ENCODE measurements at places on chromosomes 6 and 20.
A peak's percentile ranks its signal among the peaks of the same experiment; 100 is the strongest.

- DNase-seq, result no peak
Measured at GRCh38 chr20:13336308-13337089, 115.4 kb downstream of the ISM1 start.

DNA sequence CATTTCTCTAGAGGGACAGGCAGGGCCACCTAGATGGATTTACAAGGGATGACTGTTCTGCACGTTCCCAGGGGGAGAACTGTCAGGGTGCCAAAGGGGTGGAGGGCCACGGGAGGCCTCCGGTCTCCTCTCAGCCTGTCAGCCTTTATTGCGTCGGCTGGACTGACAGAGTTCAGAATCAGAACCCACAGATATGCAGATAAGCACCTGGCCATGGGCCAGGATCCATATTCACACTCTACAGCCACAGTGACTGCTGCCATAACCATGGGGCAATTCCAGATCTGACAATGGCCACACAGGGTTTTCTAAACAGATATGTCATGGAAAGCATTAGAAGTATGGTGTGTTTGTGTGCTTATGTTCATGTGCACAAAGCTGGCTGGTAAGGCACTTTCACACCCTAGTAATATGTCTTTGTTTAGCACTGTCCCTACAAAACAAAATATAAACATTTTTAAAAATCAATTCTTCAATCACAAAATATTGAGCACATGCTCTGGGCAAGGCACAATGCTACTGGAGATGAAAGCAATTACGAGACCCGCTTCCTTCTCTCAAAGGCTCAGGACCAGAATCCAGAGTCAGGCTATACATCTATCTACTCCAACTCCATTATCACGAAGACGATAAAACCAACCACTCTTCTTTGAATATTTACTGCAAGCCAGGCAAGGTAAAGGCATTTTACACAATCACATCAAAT, 29.1 kb downstream of the TRAM2 start:
- DNase-seq, result no peak

DNA sequence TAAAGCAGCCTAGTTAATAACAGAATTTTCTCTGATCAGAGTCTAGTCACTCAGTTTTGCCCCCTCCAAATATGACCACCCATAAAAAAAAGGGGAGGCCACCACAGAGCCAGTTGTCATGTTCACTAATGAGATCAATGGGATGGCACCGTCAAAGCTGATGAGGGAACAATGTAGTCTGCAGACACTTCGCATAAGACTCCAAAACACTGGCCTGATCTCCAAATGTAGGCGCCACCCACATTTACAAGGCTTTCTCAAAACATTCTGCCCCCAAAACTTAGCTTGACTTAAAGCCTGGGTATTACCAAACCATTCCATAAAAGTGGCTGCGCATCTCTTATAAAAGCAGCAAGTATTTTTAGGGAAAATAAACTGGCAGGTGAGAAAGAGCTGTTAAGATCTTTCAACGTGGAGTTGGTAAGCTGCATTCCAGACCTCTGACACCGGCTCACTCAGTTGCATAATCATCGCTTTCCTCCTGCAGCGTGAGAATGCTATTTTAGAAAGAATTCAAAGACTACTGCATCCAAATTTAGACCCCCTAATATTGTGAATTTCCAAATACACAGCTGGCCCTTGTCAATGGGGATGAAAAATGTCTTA, 59.3 kb downstream of the TBC1D7 start:
- DNase-seq, result no peak

GRCh38 chr6:143746202-143747119, 68.7 kb downstream of the PHACTR2 start:
- no peak for DNase-seq

DNA sequence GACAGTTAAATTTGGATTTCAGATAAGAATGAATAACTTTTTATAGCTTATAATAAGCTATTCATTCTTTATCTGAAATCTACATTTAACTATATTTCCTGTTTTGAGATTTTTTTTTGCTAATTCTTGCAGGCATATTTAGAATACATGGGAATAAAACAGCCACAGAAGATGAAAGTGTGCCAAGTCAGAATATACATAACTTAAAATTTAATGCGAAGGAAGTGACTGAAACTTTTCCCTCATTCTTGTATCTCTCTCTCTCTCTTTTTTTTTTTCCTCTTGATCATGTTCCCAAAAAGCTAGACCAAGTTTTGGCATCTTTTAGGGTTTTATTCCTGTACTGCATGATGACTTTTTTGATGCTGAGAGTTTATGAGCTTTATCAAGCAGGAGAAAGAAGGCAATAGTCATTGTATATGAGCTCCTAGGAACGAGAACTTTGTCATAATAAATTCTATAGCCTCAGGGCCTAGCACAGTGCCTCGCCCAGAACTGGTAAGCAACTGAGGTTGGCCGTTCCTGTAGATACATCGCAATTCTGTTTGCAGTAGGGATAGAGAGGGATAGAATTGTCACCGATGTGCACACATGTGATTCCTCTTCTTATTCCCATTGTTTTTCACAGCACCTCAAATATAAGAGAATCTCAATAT, 205.2 kb downstream of the MYLK4 start:
- DNase-seq, result no peak

DNA sequence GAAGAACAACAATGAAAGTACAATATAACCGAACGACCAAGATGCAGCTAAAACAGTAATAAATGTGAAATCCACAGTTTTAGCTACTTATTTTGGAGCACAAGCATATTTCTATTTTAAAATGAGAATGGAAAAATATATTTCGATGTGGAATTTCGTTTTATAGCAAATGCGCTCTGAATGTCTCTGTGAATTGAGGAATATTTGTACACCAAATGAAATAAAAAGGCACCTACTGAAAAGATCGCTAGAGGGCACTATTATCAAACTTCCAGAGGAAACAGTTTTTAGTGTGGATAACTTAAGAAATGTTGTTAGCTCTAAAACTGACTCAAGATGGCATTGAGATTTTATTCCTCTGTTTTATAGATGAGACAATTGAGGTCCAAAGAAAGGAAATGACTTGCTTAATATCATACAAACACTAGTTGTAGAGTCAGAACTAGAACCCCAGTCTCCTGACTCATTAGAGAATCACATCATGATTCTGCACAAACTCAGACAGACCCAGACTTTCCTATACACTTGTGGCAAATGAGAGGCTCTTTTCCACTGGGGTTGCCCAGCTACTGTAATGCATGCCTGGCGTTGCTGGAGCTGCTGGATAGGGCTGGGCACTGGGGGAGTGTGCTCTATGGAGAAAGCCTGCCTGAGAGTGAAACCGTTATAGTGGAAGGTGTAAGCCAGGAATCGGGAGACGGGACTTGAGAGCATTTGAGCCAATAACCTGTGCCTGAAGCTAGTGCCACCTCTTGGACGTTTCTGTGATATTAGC, 51.9 kb downstream of the GCLC start:
- DNase-seq, result peak; percentile 7

DNA sequence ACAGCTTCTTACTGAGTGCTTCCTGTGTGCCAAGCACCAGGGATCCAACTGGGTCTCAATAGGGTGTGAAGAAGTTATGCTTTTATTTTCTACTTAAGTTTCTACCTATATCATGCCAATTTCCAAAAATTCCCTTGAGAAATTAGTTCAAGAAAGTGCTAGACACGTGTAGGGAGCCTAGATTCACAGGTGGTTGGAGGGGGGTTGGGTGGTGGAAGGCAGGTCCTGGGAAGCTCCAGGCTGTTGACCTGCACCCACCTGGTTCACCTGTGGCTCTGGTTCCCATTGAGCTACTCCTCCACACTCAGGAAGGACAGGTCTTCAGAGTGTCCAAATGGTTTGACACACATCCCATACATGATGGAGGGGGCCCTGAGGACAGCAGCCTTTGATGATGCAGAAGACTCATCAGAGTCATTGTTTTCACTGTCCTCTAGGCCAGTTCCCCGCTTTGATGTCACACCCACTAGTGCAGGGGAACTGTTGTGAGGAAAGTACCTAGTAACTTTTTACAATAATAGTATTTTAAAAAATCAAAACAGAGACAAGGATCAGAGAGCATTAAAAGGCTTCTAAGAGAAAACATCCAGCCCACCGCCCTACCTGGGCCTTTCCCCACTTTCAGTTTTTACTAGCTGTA, 39.8 kb upstream of the MYL9 start:
- DNase-seq, result no peak

All from stimulated activated CD8-positive, alpha-beta memory T cell treated with anti-CD3 and anti-CD28 coated beads, Interleukin-2, amount 100 ng/mL, for 48 hours (primary cell).